ENCODE measurements at places on chromosomes 7 and 10. TPM values are rescaled to one million over a fixed set of nuclear protein-coding genes. Genes with fewer than 3 reads are reported as not detected.
A peak's percentile ranks its signal among the peaks of the same experiment; 100 is the strongest.

MAD1L1 gene
- polyA plus RNA-seq: 20.6 TPM

DNA sequence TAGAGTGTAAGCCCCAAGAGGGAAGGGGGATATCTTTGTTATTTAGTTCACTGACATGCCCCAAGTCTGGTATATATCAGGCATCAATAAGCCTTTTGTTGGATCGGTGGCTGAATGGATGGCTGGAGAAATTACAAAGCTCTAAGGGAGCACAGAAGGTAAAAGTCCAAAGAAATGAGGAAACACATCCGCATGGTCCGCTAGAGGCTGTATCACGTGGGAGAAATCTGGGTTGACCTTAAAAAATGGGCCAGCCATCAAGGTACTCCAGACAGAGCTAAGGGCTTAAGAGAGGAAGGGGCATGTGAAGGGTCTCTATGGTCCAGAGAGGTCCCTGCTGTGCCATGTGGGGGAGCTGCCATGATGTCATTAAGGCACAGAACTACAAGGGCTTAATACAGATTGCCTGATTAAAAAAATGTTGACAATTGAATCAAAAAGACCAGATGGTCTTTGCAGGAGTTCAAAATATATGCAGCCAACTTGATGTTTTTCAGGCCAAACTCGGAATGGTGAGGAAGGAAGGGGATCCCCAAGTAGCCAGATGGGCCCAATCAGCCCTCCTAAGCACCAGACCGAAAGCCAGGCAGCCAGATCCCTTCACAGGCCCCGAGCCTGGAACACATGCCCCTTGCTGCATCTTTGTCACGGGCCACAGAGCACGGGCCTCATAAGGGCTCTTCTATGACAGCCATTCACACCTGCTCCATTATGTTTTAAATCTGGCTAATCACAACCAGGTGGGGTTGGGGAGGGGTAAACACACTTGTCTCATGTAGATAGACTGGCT is 31.9 kb downstream of the SCRN1 start:
- no peak for DNase-seq

GRCh38 chr7:30596721-30597120 is 2.0 kb downstream of the GARS1 start:
- peak; percentile 2 for DNase-seq

CPN1 gene
- polyA plus RNA-seq: 0.08 TPM

OR2A1 gene
- polyA plus RNA-seq: 0.35 TPM

ST8SIA6 gene
- 1.2 TPM for polyA plus RNA-seq

GRCh38 chr7:31950091-31950755 is 120.0 kb downstream of the PDE1C start:
- no peak for DNase-seq

PILRA gene
- 2.8 TPM for polyA plus RNA-seq

DNA sequence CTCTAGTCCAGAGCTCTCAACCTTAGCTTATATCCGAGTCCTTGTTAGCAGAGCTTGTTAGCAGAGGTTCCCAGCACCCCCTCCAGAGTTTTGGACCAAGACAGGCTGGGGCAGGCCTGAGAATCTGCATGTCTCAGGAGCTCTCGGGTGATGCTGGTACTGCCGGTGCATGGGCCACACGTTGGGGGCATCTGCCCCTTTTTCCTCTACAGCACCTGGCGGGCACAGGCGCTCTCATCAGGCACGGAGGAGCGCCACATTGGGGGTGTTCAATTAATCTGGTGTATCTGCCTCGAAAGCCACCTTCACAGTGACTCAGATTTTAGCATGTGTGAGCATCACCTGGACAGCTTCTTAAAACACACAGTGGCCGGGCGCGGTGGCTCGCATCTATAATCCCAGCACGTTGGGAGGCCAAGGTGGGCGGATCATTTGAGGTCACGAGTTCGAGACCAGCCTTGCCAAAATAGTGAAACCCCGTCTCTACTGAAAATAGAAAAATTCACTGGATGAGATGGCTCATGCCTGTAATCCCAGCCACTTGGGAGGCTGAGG is 117.7 kb downstream of the ELFN1 start:
- no peak for DNase-seq

- no peak for DNase-seq
These were observed 72.1 kb upstream of the SH2B2 start for GRCh38 chr7:102214477-102215072.

All from muscle of back (tissue), 13 donors.